ENCODE measurements at places on chromosomes 2 and 18. TPM values are rescaled to one million over a fixed set of nuclear protein-coding genes. Genes with fewer than 3 reads are reported as not detected.

Gene FEV
- not detected for total RNA-seq

Gene ACADL
- total RNA-seq, result 4.7 TPM

Gene DNAJC10
- total RNA-seq, result 27.1 TPM

Gene SPIRE1
- 15.1 TPM for total RNA-seq

Gene UGT1A3
- total RNA-seq, result not detected

Gene SLC9A4
- not detected for total RNA-seq

Gene UBXN2A
- 16.7 TPM for total RNA-seq

Gene FHOD3
- total RNA-seq, result 15.7 TPM

Gene MALL
- total RNA-seq, result 8.9 TPM

Gene SLC14A1
- 14.6 TPM for total RNA-seq

Gene CDK15
- 0.52 TPM for total RNA-seq

Gene SKOR2
- total RNA-seq, result not detected

Gene NEU2
- not detected for total RNA-seq

Gene SERPINB2
- not detected for total RNA-seq

Gene HOXD10
- 0.52 TPM for total RNA-seq

Gene TMEM200C
- total RNA-seq, result 0.52 TPM

Gene UCN
- 1.0 TPM for total RNA-seq

Gene FBXO15
- 1.0 TPM for total RNA-seq

Gene DSG4
- total RNA-seq, result not detected

Gene C1QL2
- total RNA-seq, result not detected

Gene BMP10
- total RNA-seq, result not detected

Gene CHRND
- 32.9 TPM for total RNA-seq

Gene GPR35
- 1.0 TPM for total RNA-seq

Gene IL37
- total RNA-seq, result not detected

Gene SIX2
- total RNA-seq, result 4.2 TPM

Gene ALKAL2
- not detected for total RNA-seq

Gene POTEI
- under 0.01 TPM for total RNA-seq

Gene EMILIN2
- 23.0 TPM for total RNA-seq

Gene PLEKHB2
- 46.4 TPM for total RNA-seq

Gene HRH4
- total RNA-seq, result not detected

Gene CCL20
- not detected for total RNA-seq

Gene ZNF512
- total RNA-seq, result 23.5 TPM

Gene NEURL3
- not detected for total RNA-seq

Gene RPE
- 29.7 TPM for total RNA-seq

Gene BUB1
- total RNA-seq, result 7.8 TPM

Gene PRKAG3
- total RNA-seq, result 9.9 TPM

Gene SRBD1
- total RNA-seq, result 57.9 TPM

Gene TMEFF2
- 6.3 TPM for total RNA-seq

Gene DLX1
- total RNA-seq, result not detected

Gene CXCR1
- 0.52 TPM for total RNA-seq

Gene NCKAP1
- 83.0 TPM for total RNA-seq

Gene LRATD1
- 5.2 TPM for total RNA-seq

Gene RAB6C
- not detected for total RNA-seq

Gene SULT1C3
- not detected for total RNA-seq

Gene SLC19A3
- 4.2 TPM for total RNA-seq

Gene CCDC68
- 0.52 TPM for total RNA-seq

Gene SERPINB4
- not detected for total RNA-seq

Gene PLEK
- total RNA-seq, result 9.4 TPM

Gene ZNG1B
- total RNA-seq, result 19.8 TPM

Gene TRIM43
- not detected for total RNA-seq

Gene TLX2
- not detected for total RNA-seq
